ENCODE measurements at places on chromosomes 3 and 15.

- DNase-seq: peak; percentile 99
These were observed at the start of the genes BTD and HACL1 for GRCh38 chr3:15601399-15602145. Gene BTD (plus strand): TSS chr3:15601745. CDS start chr3:15635440, 33,695 bp downstream. Gene HACL1 (minus strand): TSS chr3:15601569. CDS start chr3:15601463, 106 bp downstream.

DNA sequence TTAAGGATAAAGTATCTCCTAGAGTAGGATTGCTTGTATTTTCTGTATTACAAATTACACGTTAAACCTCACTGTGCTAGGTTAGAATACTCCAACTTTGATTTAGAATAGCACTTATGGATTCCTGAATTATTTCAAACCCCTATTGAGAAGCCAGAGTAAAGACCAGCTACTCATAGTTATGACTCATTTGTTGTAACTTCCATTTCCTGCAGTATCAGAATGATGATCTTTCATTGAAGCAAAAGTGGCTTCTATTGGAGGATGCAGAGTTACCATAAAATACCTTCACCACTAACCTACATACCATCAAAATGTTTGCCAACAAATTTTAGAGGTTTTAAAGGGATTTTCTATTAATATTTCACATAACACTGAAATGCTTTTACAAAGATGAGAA is 1322.7 kb upstream of the ALCAM start:
- no peak for DNase-seq

GRCh38 chr3:170644711-170645110 is 58.8 kb upstream of the SLC7A14 start:
- DNase-seq: no peak

- DNase-seq: no peak
These were observed 30.4 kb upstream of the AEN start for GRCh38 chr15:88590759-88591158.

DNA sequence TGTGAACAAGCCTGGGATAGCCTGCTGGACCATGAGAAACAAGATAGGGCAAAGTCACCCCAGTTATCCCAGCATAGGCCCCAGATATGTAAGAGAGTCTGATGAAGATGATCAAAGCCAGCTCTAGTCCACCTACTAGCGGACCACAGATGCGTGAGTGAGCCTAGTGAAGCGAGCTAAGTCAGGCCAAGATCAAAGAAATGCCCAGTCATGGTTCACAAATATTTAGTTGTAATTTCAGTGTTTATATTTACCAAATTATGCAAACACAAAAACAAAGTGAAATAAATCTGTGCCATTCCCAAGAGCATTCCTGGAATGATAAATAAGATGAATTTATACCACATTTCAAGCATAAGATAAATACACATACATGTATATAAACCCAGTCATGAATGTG is 308.1 kb upstream of the CTNNB1 start:
- no peak for DNase-seq

DNA sequence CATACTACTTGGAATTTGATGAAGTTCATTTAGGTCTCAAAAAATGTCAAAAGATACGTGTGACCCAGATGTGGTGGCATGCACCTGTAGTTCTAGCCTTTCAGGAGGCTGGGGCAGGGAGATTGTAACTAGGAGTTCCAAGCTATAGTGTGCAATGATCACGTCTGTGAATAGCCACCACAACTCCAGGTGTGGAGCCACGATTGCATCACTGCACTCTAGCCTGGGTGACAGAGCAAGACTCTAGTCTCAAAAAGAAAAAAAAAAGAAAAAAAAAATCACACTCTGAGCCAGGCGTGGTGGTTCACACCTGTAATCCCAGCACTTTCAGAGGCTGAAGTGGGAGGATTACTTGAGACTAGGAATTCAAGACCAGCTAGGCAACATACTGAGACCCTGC is 14.2 kb downstream of the MAP4 start:
- DNase-seq: no peak

GRCh38 chr3:168615493-168616020 is 519.8 kb upstream of the GOLIM4 start:
- DNase-seq: no peak

- no peak for DNase-seq
These were observed 14.6 kb downstream of the NEK4 start for GRCh38 chr3:52756141-52756540.

DNA sequence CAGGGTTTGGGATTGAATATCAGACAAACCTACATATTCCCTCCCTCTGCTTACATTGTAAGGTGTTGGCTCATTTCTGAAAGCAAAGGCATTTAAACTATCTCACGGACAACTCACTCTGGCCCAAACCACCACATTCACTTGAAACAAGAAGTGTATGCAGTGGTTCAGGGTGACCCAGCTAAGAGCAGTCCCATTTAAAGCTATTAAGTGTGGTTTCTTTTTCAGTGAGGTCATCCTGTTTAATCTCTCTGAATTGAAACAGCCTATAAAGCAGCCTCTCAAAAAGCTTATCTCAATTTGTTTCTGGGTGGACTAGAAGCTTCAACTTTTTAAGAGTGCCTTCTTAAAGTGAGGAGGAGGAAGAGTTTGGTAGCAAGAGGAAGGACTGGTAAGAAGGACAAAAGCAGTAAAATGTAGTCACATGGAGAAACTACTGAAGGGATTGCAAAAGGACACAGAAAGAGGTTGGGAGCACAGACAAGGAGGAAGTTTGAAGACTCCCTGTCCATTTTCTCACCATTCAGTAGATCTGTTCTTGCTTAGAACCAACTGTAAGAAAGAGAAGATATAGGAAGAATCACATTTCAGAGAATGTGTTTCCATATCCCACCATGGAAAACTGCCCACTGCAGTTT is 151.6 kb downstream of the TMCO5A start:
- no peak for DNase-seq

GRCh38 chr3:124034016-124034843 is 42.3 kb upstream of the ROPN1 start:
- peak; percentile 3 for DNase-seq

DNA sequence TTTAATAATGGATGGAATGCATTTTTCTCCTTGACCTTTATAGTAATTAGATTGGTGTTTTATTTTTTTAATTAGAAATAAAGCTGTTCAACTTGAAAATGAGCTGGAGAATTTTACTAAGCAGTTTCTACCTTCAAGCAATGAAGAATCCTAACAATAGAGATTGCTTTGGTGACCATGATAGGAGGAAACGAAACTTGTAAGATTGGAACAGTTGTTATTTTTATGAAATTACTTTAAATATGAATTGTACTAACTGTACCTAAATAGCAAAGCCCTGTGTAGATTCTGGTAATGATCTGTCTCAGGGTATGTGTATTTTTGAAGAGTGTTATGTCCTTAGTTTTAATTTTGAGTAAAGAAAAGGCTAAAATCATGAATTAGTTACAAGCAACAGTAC is 44.4 kb downstream of the MFN1 start:
- DNase-seq: no peak

- DNase-seq: no peak
These were observed 57.2 kb downstream of the BFSP2 start for GRCh38 chr3:133457025-133457424.

DNA sequence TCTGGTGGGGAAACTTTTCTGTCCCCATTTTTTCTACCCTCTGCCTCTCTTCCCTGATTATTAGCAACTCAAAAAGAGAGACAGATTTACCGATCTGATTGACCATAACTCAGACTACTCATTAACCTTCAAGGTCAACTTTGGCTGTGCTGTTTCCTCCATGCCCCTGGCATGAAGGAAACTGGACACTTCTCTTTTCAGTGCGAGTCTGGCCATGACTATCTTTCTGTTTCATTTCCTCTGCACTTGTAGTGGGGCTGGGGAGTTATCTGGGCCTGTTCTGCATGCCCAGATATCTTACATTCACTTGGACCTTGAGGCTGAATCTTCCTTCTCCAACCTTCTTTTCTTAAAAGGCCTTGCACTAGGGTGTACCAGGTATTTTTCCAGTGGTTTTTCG is 76.9 kb upstream of the SLCO2A1 start:
- DNase-seq: no peak
